ENCODE measurements at places on chromosomes 2 and 18.

DNA sequence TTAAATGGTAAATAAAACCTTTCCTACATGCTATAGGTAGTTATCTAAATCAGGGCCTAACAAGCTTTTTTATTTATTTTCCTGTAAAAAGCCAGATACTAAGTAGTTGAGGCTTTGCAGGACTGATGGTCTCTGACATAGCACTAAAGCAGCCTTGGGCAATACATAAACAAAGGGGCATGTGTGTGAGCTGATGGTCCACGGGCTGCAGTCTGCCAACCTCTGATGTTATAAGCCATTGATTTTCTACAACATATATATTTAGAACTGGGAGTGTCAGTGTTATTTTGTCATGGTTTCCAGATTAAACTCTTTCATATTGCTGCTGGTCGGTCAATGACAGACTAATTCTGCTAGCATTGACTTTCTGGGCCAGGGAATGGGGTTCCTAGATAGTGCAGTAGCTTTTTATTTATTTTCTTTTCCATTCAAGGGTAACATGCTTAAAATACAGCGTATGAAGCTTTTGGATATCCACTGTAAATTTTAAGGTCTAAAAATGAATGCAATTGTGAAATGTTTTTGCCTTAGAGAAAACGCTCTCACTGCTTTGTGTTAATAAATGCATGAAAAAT lies 134.0 kb downstream of the NEDD4L start:
- no peak for DNase-seq

GRCh38 chr18:54100466-54100865 lies 124.0 kb downstream of the MBD2 start:
- no peak for DNase-seq

- DNase-seq, result no peak
Measured at GRCh38 chr2:230520875-230521155, 104.8 kb downstream of the SP100 start.

DNA sequence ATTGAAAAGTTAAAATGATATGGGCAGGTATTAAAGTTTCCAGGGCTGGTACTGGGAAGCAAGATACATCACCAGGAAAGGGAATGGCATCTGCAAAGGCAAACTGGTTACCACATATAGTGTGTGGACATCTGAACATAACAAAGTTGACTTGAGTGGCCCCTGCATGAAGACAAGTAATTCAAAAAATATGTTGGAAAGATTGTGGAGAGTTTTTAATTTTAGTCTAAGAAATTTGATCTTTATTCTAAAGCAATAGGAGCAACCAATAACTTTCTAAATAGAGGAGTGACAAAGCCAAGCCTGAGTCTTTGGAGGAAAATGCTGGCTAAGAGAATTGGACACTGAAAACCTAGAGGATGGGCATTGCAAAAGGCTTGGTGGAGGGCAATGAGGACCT lies 278.2 kb downstream of the ALK start:
- DNase-seq, result no peak

DNA sequence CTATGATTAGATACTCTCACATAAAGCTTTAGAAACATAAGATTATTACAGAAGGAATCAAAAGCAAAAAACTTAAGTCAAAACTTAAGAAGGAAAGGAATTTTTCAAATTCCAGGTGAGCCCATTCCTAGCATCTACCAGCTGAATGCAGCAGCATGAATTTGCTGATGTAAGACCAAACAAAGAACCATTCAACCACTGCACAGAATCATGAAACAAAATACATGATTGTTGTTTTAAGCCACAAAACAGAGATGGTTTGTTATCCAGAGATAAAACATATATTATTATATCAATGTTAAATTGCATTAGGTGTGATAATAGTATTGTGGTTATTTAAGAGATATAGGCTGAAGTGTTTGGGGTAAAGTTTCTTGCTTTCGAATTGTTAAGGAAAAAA lies 29.0 kb downstream of the PIGN start:
- no peak for DNase-seq

DNA sequence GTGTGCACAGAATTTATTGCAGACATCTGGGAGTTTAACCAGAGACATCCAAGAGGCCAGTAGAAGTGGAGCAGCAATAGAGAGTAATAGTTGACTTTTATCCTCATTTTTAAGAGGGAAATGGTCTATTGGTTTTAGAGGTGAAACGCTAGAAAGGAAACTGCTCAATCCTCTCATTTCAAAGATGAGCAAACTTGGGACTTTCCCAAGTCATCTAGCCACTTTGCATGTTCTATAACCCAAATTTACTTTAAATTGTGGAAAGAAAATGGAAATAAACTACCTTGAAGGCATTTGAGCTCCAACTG lies 601.7 kb downstream of the ARHGAP15 start:
- no peak for DNase-seq

DNA sequence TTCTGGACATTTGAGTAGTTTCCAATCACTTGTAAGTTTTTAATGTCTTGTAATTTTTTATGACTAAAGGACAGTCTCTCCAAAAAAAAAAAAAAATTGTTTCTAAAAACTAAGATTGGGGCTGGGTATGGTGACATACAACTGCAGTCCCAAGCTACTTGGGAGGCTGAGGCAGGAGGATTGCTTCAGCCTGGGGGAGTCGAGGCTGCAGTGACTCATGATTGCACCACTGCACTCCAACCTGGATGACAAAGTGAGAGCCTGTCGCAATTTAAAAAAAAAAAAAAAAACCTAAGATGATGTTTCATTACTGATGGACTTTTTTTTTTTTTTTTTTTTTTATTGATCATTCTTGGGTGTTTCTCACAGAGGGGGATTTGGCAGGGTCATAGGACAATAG lies 34.4 kb upstream of the PKDCC start:
- DNase-seq, result no peak

- DNase-seq, result no peak
Measured at GRCh38 chr18:54742659-54743604, 85.3 kb upstream of the RAB27B start.

DNA sequence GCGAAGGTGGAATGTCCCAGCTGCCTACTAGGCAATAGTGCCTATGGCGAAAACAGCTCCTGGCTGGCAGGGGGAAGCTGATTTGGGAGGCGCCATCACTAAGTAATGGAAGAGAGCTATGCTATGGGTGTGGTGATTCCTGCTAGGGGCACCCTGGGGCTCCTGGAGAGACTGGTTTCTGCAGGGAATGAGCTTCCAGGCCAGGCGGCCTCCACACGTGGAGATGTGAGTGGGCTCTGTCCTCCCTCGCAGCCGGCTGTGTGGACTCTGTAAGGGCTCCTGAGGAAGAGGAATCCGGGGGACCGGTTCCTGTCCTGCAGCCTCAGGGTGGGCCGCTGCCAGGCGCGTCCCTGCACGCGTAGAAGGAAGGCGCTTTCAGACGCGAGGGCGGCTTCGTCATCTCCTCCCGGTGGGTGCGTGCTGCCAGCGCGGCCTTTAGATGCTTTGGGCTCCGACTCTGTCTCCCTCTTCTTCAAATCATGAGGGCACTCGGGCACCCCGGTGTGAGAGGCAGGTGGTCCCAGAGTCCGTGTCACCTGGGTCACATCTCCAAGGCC lies 55.5 kb upstream of the ANKRD62 start:
- peak; percentile 65 for DNase-seq

GRCh38 chr2:101976891-101977290 lies 14.9 kb upstream of the IL1R2 start:
- DNase-seq, result no peak

Data from activated T-cell treated with anti-CD3 and anti-CD28 coated beads, Interleukin-2, amount 50 U/mL, for 24 hours (primary cell).